ENCODE measurements at places on chromosomes 5 and 9.

- DNase-seq: no peak
Measured at GRCh38 chr9:101246691-101247090, 138.1 kb downstream of the BAAT start.

- DNase-seq: no peak
Measured at GRCh38 chr9:12368569-12368968, 324.6 kb upstream of the TYRP1 start.

GRCh38 chr9:104921067-104921741 lies 6.8 kb downstream of the ABCA1 start:
- DNase-seq: no peak

DNA sequence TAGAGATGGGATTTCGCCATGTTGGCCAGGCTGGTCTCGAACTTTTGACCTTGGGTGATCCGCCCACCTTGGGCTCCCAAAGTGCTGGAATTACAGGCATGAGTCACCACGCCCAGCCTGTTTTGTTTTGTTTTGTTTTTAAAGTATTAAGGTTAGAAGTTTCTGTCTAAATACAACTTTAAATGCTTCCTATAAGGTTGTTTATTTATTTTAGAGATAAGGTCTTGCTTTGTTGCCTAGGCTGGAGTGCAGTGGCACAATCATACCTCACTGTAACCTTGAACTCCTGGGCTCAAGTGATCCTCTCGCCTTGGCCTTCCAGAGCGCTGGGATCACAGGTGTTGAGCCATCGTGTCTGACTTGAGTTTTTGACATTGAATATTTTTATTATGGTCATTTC lies 11.4 kb downstream of the MRRF start:
- no peak for DNase-seq

- no peak for DNase-seq
Measured at GRCh38 chr5:111552492-111552891, 40.2 kb upstream of the STARD4 start.

DNA sequence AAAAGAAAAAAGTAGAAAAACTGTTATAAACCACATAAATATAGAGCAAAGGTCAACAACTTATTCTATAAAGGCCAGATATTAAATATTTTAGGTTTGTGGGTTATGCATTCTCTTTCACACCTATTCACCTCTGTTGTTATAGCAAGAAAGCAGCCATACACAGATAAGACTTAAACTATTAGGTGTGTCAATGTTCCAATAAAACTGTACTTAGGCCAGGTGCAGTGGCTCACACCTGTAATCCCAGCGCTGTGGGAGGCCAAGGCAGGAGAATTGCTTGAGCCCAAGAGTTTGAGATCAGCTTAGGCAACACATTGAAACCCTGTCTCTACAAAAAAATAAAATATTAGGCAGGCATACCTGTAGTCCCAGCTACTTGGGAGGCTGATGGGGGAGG lies 314.7 kb downstream of the BNC2 start:
- DNase-seq: no peak

DNA sequence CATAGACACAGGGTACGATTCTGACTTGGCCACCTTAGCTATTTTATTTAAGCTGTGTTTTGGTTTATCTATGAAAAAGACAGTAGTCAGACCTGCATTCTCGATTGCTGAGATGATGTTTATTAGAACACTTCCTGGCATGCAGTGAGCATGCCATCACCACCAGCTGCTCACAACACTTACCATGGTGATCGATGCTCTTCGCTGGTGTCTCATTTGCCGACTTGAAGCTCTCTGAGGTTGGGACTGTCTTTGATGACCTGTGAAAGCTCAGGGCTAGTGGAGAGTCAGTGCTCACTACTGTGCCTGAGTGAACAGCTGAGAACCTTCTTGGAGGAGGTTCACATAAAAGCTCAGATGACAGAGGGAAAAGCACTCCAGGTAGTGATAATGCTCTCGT lies 4.4 kb upstream of the C9orf153 start:
- no peak for DNase-seq

DNA sequence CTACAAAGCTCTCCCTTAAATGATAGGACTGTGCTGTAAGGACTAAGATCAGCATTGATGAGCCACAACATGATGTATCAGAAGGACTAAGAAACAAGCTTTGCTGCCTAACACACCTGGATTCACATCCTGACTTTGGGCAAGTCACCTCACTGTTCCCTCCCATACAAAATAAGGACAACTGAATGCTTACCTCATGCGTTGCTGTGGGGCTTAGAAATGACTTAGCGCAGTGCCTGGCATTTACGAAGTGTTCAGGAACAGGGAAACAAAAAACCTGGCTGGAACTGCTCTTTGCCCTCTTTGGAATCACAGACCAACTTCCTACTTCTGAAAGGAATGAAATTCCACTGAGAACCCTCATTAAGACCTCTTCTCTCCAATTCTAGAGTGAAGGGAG lies 113.7 kb downstream of the BAAT start:
- no peak for DNase-seq

- DNase-seq: no peak
Measured at GRCh38 chr5:104915226-104915625, 1352.6 kb upstream of the NUDT12 start.

DNA sequence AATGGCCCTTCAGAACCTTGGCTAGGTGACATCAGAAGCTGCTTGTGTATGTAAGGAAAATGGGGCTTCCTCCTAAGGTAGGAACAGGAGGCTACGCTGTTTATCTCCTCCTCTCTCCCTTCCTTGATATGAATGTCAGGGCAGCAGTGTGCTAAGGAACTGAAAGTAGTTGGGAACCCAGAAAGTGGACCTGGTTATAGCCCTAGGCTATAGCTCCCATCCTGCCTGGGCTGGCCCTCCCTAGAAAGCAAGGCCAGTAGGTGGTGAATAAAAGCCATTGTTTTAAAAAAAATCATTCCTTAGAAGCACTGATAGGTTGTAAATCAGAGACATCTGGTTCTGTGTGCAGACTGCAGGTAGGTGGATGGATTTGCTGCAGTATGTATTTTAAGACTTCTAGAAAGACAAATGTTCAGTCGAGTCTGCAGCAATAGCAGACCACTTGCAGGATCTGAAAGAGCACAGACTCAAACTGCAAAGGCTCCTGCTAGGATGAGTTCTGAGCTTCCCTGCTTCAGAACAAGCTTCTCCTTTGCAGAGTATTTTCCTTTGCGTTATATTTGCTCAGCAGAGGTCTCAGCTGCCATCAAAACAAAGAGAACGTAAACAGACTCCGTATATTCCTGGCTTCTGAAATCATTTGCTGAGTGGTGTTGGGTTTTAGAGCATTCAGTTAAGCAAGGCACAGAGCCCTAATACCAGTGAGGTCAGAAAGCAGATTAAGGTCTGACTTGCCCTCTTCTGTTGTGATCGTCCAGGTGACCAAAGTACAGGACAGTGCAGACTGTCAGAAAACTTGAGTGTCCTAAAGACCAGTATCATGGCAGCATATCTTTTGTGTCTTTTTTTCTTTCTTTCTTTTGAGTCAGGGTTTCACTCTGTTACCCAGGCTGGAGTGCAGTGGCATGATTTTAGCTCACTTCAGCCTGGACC lies 20.1 kb upstream of the CFAP157 start:
- DNase-seq: no peak

- DNase-seq: no peak
Measured at GRCh38 chr5:126969548-126969947, 60.8 kb downstream of the MARCHF3 start.

DNA sequence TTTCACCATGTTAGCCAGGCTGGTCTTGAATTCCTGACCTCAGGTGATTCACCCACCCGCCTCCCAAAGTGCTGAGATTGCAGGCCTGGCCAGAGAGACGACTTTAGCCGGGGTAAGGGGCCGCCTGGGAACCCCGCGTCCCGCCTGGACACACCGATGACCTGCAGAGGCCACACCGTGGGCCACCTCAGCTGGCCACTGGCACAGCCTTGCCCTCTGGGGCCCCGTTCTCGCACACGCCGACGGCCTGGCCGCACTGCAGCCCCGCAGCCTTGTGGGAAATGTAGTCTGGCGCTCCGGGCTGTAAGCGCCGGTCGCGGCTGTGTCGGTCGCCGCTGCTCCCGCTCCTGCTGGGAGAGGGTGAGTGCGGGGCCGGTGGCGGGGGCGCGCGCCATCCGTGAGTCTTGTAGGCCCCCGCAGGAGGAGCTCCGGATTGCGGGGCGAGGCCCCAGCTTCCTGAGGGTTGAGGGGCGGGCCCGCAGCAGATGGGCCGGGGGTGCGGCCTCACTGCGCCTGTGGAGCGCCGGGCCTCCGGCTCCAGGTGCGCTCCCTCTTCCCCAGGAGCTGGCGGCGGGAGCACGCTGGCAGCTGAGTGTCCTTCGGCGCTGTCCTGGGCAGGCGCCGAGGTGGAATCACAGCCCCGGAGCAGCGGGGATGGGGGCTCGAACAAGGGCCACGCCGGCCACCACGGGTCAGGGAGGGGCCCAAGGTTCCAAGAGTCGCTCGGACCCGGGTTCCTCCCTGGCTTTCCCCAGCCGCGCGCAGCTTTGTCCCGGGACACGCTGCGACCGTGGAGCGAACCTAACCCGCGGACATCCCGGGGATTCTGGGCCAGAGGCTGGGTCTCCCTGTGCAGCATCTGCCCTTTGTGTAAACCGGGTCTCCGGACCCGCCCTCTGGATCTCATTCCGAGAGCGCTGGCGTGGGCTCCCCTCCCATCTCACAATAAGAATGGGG lies at the start of gene ZFP2:
Gene ZFP2, plus strand, starts transcription at position 299 of the 957 bp plus-strand sequence. CDS start 35,401 bp downstream, outside the sequence.
- peak; percentile 67 for DNase-seq

DNA sequence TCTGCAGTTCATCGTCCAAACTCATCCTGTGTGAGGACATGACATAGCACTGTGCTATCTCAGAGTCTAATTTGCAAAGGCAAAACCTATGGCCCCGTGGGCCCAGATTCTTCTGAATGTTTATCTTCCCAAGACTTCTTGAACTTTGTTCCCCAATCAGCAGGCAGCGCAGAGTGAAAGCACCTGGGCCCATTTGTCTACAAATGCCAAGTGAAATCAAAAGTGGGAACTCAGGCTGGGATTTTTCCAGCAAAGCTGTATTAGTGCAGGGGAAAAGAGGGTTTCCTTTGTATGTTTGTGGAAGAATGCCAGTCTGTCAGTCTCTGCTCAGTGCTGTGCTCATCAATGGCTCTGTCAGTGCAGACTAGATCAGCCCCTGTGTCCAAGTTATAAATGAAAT lies 55.8 kb downstream of the FOXD1 start:
- no peak for DNase-seq

DNA sequence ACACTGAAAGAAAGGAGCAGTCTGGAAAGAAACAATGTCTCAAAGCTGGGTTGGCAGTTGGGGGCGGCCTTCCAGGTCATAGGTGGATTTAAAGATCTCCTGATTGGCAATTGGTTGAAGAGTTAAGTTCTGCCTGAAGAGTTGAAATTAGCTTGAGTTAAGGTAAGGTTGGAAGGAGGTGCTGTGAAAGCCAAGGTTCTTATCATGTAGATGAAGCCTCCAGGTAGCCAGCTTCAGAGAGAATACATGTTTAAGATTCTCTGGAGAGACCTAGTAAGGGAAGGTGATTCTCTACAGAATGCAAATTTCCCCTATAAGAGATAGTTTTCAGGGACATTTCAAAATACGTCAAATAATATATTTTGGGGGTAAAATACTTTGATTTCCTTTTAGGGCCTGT lies 387.1 kb downstream of the TMEM232 start:
- DNase-seq: no peak

DNA sequence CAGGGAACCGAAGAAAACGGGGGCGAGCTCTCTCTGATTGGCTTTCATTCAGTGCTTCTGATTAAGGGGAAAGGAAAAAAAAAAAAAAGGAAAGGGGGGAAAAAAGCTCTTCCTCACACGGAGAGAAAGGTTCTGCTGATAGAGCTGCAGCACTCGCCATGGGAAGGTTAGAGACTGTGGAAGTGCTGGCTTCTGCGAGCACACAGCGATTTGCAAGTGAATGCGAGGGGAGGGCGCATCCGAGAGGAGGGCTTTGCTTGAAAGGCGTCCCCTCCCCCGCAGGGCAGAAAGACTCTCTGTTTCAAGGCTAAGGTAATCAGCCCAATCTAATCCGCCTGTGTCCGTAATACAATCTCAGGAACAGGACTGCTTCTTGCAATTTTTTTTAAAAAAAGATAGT lies at the start of gene CDH10:
Gene CDH10, minus strand, starts transcription at position 218 of the 400 bp plus-strand sequence. CDS start 51,488 bp downstream, outside the sequence.
- DNase-seq: no peak

DNA sequence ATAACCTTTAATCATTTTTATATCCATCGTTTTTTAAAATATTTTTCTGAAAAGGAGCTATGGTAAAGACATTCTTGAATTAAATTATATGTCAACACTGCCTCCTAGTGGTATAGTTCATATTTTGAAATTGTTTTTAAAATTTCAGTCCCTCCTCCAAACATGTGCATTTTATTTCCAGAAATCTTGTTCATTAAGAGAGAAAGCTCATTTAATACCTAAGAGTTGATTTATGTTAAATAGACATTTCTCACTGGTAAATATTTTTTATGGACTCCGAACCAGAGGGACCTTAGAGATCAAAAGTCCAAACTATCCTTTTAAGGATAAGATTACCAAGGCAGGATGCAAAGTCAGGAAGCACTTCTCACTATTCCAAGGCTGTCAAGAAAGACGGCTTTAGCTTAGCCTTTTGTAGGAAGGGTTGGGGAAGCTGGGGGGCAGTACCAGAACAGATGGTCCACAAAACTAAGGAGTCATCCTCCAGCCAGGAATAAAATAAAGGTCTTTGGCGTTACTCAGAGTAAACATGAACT lies 21.6 kb downstream of the BHMT start:
- peak; percentile 50 for DNase-seq

- DNase-seq: no peak
Measured at GRCh38 chr5:137056676-137057075, 442.4 kb downstream of the SPOCK1 start.

DNA sequence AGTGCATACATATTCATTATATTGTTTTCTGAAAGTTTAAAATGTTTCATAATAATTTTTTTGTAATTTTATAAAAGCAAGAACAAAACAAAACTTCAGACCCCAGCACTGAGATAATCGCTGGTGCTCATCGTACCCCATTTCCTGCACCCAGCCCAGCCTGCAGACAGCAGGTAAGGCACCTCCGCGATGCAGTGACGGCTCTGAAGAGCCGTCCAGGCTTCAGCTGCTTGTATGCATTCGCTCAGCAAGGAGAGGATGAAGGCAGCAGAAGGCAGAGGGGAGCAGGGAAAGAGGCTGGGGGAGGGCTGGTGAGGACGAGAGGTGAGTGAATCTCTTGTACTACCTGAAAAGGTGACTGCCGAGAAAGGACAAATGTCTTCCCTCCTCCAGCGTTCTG lies 153.5 kb downstream of the TTLL11 start:
- no peak for DNase-seq

DNA sequence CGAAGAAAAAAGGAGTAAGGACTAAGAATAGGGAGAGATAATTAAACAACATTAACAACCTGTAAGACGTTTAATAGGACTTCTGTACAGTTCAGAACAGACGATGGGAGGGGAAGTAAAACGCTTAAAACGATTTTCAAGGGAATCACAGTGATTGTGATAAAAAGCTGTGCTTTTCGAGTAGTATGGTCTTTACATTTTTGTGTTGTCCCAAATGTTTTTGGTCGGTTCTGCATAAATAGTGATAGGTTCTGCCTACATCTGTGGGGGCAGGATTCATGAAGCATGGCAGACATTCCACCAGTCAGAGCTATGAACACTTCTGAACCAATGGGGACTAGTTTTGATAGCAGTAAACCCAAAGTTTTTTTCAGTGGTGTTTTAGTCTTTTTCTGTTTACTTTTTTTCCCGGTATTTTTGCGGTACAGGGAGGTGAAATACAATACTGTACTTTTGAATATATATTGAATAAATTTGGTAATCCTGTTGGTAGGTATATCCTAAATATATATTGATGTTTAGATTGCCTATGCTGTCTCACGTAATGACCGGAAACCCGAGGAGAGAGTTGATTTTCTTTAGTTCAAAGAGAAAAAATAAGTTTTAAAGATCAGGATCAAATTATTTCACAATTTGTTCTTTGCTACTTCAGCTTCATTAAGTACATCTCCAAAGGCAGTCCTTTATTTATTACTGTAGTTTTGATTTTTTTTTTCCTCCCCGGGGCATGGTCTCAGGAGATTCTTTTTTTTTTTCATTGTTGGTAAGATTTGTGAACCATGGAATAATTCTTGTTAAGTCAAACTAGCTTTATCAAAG lies 1.3 kb downstream of the ERBIN start:
- DNase-seq: peak; percentile 41

All from SW480 (cell line).